ENCODE measurements at places on chromosomes 5 and 9. TPM values are rescaled to one million over a fixed set of nuclear protein-coding genes. Genes with fewer than 3 reads are reported as not detected.

Gene LRRC70
- total RNA-seq: 1.9 TPM

Gene PCDHA5
- not detected for total RNA-seq

Gene PIP5KL1
- total RNA-seq: not detected

Gene CMYA5
- total RNA-seq: 1.1 TPM

Gene RRAGA
- total RNA-seq: 20.6 TPM

Gene GTF3C4
- total RNA-seq: 7.7 TPM

Gene ZNF782
- total RNA-seq: 24.5 TPM

Gene CCL28
- total RNA-seq: 13.7 TPM

Gene FGF10
- 5.0 TPM for total RNA-seq

Gene ECPAS
- 179 TPM for total RNA-seq

Gene ADGRV1
- 2.4 TPM for total RNA-seq

Gene HMCN2
- 24.8 TPM for total RNA-seq

Gene MEGF10
- total RNA-seq: 0.19 TPM

Gene IRX2
- total RNA-seq: not detected

Gene C1QTNF2
- total RNA-seq: not detected

Gene TMC1
- total RNA-seq: not detected

Gene C9orf50
- not detected for total RNA-seq

Gene TMEM171
- total RNA-seq: 114 TPM

Gene FYB1
- 21.4 TPM for total RNA-seq

Gene SYNPO
- 93.3 TPM for total RNA-seq

Gene TRIM36
- 27.2 TPM for total RNA-seq

Gene WNT8A
- total RNA-seq: not detected

Gene CTXN3
- total RNA-seq: not detected

Gene MEIKIN
- not detected for total RNA-seq

Gene GALNT12
- total RNA-seq: 73.7 TPM

Gene IL5
- not detected for total RNA-seq

Gene SLC6A7
- 15.7 TPM for total RNA-seq

Gene TAF1L
- total RNA-seq: 0.19 TPM

Gene QRFP
- total RNA-seq: not detected

Gene SPATA31D4
- not detected for total RNA-seq

Gene KCTD16
- total RNA-seq: 0.19 TPM

Gene OR2Y1
- total RNA-seq: not detected

Gene PITX1
- total RNA-seq: 2.5 TPM

Gene TSSK1B
- not detected for total RNA-seq

Measured in Peyer's patch (tissue), 4 donors.